ENCODE measurements at places on chromosomes 4 and X. TPM values are rescaled to one million over a fixed set of nuclear protein-coding genes. Genes with fewer than 3 reads are reported as not detected.

Gene BMX
- 0.49 TPM for polyA plus RNA-seq

Gene ADGRL3
- polyA plus RNA-seq: 0.90 TPM

Gene SYP
- polyA plus RNA-seq: 1.4 TPM

Gene RBM47
- polyA plus RNA-seq: 15.5 TPM

Gene CFI
- polyA plus RNA-seq: 21.4 TPM

Gene RHOXF2B
- not detected for polyA plus RNA-seq

Gene IL2
- not detected for polyA plus RNA-seq

Gene OTUD6A
- not detected for polyA plus RNA-seq

Gene S100G
- not detected for polyA plus RNA-seq

Gene IL21
- not detected for polyA plus RNA-seq

Gene SRPX
- polyA plus RNA-seq: 70.3 TPM

Gene KIAA1210
- polyA plus RNA-seq: not detected
